Common myeloid progenitor, CD34-positive (primary cell): ENCODE measurements at places on chromosomes 1 and 21.
A peak's percentile ranks its signal among the peaks of the same experiment; 100 is the strongest.

- DNase-seq = no peak
Measured at GRCh38 chr1:32474954-32475353, 10.1 kb downstream of the ZBTB8B start.

DNA sequence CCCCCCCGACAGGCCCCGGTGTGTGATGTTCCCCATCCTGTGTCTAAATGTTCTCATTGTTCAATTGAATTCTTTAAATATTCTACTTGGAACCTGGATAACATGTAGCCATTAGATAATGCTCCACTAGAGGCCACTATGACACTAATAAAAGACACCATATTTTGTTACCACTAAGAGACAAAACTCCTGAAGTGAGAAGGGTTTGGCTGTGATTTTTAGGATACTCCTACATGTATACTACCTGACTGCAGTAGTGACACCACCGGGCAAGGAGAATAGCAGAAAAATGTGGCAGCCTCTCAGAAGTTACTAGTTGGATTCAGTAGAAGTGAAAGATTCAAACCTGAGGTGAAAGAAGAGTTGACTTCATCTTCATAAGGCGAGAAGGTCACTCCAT is 36.0 kb downstream of the F5 start:
- peak; percentile 69 for DNase-seq

- no peak for DNase-seq
Measured at GRCh38 chr21:29332461-29333362, 34.0 kb downstream of the BACH1 start.

- DNase-seq = no peak
Measured at GRCh38 chr21:21530680-21531079, 532.5 kb downstream of the NCAM2 start.

GRCh38 chr1:34529935-34530859 is 224.7 kb upstream of the GJB5 start:
- DNase-seq = no peak
